Stimulated activated naive CD8-positive, alpha-beta T cell treated with anti-CD3 and anti-CD28 coated beads, Interleukin-15, Interleukin-2, amounts not matched to agents 100 U/mL and 50 U/mL, for 24 hours (primary cell): ENCODE measurements at places on chromosomes 2 and 18.

GRCh38 chr18:9685615-9685890 lies 22.5 kb upstream of the RAB31 start:
- DNase-seq, result no peak

GRCh38 chr2:164746713-164747112 lies 94.9 kb downstream of the COBLL1 start:
- no peak for DNase-seq

GRCh38 chr2:75403991-75404428 lies 156.7 kb downstream of the EVA1A start:
- no peak for DNase-seq

- no peak for DNase-seq
Measured at GRCh38 chr2:42960842-42961180, 168.4 kb upstream of the HAAO start.

GRCh38 chr2:104572834-104573233 lies 281.1 kb upstream of the POU3F3 start:
- no peak for DNase-seq

- no peak for DNase-seq
Measured at GRCh38 chr2:215606219-215606618, 170.4 kb upstream of the FN1 start.

DNA sequence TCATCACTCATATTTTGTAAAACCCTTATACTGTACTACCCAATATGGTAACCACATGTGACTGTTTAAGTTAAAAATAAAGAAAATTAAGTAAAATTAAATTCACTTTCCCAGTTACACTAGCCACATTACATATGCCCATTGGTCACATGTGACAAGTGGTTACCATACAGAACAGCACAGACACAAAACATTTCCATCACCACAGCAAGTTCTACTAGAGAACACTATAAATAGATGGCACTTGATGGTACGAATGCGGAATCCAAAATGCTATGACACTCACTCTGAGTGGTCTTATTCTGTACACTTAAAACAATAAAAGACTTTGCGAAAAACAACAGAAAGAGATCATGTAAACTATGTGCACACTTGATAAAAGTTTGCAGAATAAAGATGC lies 202.2 kb downstream of the PDE1A start:
- DNase-seq, result no peak

GRCh38 chr2:74942263-74942662 lies 16.2 kb upstream of the POLE4 start:
- DNase-seq, result no peak

DNA sequence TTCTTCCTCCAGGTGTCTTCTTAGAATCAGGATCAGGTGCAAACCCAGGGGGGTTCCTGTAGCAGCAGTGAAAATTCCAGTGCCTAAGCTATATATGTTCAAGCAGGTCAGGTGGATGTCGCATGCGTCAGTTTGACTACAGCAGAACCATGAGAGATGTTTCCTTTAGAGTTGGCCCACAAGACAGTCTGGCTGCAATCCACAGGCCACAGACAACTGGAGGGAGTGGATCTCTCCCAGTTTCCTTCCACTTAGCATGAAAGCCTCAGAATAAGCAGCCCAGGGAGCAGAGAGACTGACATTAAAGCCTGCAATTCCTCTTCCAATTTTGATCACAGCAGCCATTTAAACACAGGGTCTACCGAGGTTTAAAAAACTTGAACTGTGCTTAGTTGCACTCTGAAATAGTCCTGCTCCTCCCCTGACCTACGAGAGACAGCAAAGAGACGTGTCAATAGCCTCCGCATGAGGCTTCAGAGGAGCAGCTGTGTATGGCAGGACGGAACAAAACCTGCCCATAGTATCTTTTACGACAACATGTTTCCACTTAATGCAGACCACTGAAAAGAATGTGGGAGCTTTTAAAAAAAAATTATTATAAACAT lies 988 bp upstream of the KCNE4 start:
- DNase-seq, result no peak

DNA sequence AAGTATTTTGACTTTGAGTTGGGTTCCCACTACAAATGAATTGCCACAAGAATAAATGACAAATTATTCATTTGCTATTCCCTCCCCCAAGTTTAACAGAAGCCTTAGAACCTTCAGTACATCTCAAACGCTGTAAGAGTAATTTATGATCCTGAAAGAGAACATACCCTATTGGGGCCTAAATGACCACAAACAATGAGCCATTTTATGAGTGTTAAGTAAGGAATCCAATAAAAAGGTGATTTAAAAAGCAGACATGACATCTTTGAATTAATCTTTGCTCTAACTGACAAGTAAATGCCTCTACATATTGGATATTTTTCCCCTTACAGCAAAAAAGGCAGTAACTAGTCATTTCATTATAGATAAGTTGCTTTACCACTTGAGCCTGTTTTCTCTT lies 136.9 kb downstream of the NRXN1 start:
- DNase-seq, result no peak

DNA sequence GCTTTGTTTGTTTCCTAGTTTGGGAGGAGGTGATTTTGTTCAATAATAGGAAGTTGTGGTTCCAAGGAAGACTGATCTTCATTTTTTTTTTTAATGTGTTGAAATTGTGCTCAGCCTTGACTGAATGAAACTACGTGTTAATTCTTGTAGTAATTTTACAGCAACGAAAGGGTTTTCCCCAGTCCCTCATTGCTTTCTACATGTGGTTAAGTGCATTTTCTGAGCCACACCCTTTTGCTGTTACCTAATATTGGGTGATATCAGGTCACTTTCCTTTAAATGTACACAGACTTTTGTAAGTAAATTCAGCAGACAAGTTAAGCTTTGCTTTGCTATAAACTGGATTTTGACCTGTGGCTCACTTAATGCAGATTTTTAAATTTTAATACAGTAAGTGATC lies 73.6 kb downstream of the OTX1 start:
- no peak for DNase-seq

DNA sequence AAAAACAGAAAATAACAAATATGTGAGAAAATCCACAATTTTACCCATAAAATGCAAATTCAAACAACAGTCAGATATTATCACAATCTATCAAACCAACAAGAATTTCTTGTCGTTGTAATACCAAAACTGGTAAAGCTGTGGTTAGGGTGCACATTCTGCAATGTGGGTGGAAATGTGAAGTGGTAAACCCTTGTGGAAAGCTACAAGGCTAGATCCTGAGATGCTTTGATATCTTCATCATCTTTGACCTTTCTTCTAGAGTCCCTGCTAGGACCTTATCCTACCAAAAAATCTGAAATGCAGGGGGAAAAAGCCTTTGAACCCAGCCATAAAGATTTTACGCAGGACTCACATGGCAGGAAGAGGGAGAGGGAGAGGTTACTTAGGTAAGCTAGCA lies 17.2 kb upstream of the ATG16L1 start:
- DNase-seq, result no peak

DNA sequence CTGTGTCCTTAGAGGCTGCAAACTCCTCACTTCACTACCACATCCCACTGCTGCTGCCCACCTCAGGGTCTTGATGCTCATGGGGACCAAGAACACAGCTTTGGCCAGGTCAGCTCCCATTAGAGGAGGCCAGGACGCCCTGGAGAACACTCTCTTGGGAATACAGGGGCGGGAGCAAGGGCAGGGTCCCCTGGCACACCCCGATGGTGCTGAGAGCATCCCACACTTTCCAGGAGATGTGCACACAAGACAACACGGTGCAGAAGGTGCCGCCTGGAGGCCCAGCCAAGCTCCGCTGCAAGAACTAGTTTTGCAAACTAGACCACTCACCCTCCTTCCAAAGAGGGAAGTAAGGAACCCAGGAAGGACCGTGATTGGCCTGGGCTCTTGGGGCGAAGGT lies 304.4 kb upstream of the SALL3 start:
- DNase-seq, result no peak

DNA sequence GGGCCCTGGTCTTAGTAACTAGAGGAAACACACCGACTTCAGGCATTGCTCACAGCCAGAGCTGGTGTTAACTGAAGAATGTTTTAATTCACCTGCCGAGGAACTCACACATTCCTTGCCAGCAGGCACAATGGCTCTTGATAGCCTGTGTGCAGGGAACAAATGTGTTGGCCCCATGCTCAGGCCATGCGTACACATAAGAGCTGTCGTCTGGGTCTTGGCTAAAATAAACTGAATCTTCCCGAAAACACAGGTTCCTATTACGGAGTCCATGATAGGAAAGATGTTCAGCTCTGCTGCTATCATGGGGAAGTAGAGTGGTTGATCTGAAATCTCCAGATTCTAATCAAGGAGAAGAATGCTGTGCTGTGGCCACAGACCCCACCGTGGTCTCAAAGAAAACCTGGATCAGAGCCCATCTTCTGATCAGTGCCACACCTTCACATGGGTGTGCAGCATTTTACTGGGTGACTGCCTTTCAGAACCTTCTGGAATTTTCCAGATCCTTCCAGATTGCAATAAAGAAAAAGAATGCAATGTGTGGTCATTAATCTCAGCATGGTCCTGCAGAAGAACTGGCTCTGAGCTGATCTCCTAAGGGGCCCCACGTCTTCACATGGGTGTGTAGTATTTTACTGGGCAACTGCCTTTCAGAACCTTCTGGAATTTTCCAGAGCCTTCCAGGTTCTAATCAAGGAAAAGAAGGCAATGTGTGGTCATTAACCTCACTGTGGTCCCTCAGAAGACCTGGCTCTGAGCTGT lies 17.2 kb downstream of the MBP start:
- no peak for DNase-seq

GRCh38 chr2:217732992-217733391 lies 269.8 kb downstream of the TNS1 start:
- DNase-seq, result no peak

- no peak for DNase-seq
Measured at GRCh38 chr18:57981308-57982028, 62.6 kb upstream of the NEDD4L start.

GRCh38 chr18:28126768-28127167 lies 50.2 kb downstream of the CDH2 start:
- DNase-seq, result no peak

DNA sequence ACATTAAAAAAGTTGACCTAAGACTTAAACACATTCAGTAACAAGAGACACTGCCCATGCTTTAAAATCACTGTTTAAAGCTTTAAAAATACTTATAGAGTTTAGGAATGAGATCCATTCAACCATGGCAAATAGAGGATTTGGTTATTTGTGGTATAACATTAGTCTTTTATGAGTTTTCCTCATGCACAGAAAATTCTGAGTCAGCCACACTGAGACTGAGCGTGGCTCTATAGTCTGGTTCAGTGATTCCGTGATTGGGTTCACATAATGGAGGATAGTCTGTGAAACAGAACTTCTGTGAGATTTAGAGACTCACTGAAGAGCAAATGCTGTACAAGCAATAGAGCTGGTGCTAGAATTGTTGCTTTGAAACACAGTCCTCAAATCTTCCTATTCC lies 1502.4 kb upstream of the PIK3C3 start:
- no peak for DNase-seq

DNA sequence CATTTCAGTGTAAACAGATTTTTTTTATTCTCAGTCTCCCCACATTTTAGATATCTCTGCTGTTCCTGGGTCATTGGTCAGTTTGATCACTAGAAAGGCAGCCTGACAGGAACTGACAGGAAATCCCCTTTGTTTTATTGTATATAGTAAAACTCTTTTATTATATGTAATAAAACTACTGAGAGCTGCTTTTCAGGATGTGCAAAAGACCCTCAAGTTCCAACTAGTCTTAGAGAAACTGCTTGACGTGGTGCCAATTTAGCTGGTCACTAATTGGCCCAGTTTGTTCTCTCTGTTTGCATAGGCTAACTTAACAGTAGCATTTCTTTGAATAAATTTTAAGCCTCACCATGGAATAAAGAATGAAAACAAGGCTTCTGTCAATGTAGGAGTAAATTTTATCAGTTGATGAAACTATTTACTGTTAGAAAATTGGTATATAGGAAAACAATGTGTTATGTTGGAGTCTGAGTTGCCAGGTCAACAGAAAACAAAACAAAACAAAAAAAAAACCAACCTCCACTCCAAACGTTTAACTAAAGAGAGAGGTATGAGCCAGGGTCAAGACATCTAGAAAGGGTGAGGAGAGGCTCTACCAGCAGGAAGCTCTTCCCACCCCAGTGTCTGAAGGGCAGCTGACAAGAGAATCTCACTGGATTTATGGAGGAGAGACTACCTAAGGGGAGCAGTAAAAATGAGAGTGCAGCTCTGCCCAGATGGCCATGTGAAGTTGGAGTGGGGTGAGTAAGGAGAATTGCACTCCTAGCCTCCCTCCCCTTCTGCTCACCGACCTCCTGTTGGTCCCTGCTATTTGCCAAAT lies 184.6 kb downstream of the ST6GAL2 start:
- DNase-seq, result no peak

- no peak for DNase-seq
Measured at GRCh38 chr2:145597809-145598208, 1077.9 kb upstream of the ZEB2 start.

GRCh38 chr2:206531996-206532543 lies 88.7 kb downstream of the ADAM23 start:
- DNase-seq, result no peak

DNA sequence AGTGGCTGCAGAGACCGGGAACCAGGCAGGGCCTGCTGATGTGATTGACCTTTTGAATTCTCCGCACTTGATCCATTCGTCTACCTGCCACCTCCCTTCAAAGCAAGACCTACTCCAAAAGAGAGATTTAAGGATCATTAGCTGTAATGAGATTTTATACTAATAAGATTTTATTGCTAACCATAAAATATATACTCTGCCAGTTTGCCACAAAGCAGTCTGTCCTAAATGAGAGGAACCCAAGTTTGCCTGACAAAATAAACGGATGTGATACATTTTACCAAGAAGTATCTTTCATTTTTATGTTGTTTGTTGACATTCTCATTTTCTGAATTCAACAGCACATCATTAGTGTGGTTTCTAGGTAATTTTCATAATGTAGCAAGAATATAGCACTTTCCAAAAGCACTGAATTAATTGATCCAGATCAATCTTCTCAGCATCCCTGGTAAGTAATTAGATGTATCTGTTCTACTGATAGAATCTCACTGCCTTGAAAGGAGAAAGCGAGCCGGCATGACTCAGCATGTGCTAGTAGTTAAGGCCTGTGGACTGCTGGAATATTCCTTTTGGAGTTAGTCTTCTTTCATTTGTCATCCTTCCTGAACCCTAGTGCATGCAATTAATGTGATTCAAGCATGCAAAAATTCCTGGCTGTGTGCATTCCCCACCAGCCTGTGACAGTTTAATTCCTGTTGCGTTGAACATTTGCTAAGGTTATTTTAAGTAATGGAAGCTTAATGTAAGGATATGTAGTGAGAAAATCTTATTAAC lies 128.5 kb downstream of the ARL6IP6 start:
- DNase-seq, result no peak

GRCh38 chr2:190670182-190670946 lies 21.5 kb downstream of the NAB1 start:
- no peak for DNase-seq

DNA sequence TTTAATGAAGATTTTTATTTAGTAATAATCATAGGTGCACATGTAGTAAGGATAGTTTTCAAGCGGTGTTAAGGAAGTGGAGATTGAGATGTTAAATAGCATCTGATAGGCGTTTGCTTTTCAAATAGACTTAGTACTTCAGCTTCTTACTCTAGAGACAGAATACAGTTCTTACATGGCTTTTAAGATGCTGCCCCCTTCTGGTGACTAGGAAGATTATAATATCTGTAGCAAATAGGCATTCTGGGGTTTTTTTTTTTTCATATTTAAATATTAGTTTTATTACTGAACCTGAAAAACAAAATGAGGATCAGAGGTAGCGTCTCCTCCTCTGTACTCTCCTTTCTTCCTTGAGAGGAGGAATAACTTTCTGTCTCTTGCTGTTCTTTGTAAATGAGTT lies 100.2 kb downstream of the AGAP1 start:
- no peak for DNase-seq

- peak; percentile 8 for DNase-seq
Measured at GRCh38 chr2:153477636-153478288, 800 bp downstream of the RPRM start.

- DNase-seq, result no peak
Measured at GRCh38 chr18:44562986-44563385, 117.7 kb upstream of the SETBP1 start.
